Hematopoietic multipotent progenitor cell treated with erythropoietin and hydrocortisone succinate and interleukin-3 and kit ligand, for 17 days (in vitro differentiated cells): ENCODE measurements at places on chromosomes 4 and X.

DNA sequence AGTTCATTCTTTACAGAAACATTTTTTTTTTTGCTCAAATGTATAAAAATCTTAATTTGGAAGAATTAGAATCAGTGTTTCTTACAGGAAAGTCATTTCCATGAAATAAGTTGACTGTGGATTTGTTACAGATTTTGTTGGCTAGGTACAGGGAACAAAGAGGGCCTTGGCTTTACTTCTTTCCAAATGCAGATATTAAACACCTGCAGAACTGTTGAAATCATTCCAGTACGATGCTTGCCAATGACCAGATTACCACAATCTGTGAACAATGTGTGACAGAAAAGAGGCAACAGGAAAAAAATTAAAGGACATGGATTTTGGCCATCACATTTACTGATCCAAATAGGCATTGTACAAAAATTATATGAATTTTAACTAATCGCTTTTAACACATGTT is 70.8 kb downstream of the ANXA10 start:
- DNase-seq, result no peak

DNA sequence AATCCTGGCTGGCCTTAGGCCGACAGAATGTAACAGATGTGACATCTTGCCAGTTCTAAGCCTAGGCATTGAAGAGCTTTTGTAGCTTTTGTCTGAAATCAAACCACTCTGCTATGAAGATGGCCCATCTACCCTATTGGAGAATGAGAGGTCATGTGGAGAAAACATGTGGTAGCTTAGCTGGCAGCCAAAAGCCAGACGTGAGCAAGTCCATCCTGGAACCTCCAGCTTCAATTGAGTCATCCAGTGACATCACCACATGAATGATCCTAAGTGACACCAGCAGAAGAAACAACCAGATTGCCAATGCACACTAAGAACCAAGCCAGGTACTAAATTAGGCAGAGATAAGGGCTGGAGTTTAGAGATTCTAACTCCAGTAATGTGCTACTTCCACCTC is 154.8 kb upstream of the ZFP42 start:
- DNase-seq, result no peak

- DNase-seq, result no peak
These were observed 28.7 kb downstream of the RAB28 start for GRCh38 chr4:13455411-13455810.

GRCh38 chrX:129478516-129478915 is 44.8 kb downstream of the SMARCA1 start:
- DNase-seq, result no peak

DNA sequence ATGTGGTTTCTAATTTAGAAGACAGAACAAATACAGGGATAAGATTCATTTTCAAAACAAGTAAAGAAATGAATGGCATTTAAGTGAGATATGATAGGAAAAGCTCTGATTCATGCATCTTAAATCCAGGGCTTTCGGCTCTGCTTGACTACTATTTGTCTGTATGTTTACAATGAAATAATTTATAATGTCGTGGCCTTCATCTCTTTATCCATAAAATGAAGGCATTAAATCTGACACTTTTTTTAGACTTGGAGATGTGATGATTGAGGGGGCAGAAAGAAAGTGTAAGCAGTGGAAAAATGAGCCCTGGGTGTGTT is 115.7 kb upstream of the KIT start:
- no peak for DNase-seq

DNA sequence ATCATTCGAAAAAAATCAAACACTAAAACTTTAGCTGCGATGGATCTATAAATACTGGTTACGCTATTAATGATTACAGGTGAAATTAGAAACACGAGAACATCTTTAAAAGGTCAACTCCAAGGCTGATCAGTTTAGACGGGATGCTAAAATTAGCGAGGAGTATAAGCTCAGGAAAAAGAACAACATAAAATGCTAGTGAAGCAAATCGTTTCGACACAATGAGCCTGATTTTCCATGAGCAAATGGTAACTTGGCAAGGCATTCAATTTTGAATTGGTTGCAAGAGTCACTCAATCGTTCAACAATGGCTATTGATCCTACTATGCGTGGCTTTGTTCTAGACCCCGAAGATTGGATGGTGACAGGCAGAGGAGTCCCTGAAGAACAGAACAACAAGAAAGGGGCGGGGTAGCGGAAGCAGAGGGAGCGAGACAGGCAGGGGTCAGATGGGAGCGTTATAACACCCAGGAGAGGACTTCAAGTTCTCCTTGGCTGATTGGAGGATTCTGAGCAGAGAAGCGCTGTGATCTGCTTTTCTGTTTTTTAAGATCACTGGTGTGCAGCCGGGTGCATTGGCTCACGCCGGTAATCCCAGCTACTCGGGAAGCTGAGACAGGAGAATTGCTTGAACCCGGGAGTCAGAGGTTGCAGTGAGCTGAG is 146.5 kb downstream of the RBM47 start:
- DNase-seq, result no peak

GRCh38 chr4:184826691-184827270 is 1.0 kb upstream of the ACSL1 start:
- no peak for DNase-seq

DNA sequence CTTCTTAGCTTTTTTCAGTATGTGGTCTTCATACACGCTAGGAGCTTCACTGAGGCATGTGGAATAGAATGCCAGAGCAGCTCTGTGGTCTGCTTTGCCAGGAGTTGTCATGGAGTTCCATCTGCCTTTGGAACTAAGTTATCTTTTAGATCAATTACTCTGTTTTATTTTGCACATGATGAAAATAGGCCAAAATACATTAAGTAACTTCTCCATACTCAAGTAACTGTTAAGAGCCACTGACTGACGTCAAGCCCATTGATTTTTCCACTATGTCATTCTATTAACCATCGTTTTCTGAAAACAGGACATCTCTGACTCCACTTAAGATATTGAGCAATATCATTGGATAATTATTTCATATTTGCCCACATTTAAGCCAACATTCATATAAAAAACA is 415.1 kb upstream of the MAD2L1 start:
- DNase-seq, result no peak

GRCh38 chr4:145347684-145348083 is 134.0 kb upstream of the SMAD1 start:
- DNase-seq, result no peak

- DNase-seq, result no peak
These were observed 151.7 kb upstream of the RPS6KA6 start for GRCh38 chrX:84339507-84340364.

GRCh38 chr4:41024556-41025491 is 189.5 kb downstream of the APBB2 start:
- no peak for DNase-seq

- DNase-seq, result no peak
These were observed 1.1 kb downstream of the RPS6KA6 start for GRCh38 chrX:84186603-84187532.

GRCh38 chr4:100977746-100978397 is 369.5 kb downstream of the PPP3CA start:
- DNase-seq, result no peak

GRCh38 chr4:73721435-73721834 is 18.9 kb upstream of the CXCL8 start:
- DNase-seq, result no peak

- DNase-seq, result no peak
These were observed 35.3 kb downstream of the ZBTB49 start for GRCh38 chr4:4325321-4325720.
